ENCODE measurements at places on chromosomes 4 and X. TPM values are rescaled to one million over a fixed set of nuclear protein-coding genes. Genes with fewer than 3 reads are reported as not detected.

GRCh38 chr4:84973856-84974255 is 7.4 kb upstream of the WDFY3 start:
- no peak for DNase-seq

DNA sequence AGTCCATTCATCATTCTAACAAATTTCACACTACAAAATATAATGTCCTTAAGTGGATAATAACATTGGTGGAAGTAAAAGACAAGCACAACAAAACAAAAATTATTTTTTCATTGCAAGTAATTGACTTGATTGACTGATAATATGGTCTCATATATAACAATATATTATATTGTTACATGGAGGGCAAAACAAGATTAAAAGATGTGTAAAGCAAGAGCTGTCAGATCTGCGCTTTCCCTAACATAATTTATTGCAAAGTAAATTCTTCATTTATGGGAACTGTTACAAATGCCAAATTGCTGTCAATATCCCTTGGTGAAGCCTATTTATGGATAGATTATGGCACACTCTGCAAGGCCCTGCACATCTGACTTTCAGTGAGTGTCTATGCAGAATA is 233.6 kb downstream of the PCDH7 start:
- no peak for DNase-seq

Gene GPRIN3
- 1.4 TPM for polyA plus RNA-seq

- DNase-seq, result no peak
Observed at GRCh38 chrX:101040197-101040596, 11.7 kb downstream of the TRMT2B start.

- DNase-seq, result no peak
Observed at GRCh38 chrX:42485601-42486000, 292.4 kb downstream of the PPP1R2C start.

- DNase-seq, result no peak
Observed at GRCh38 chr4:26490111-26490959, at the start of gene CCKAR. Gene CCKAR, minus strand, starts transcription at chr4:26490484. Its CDS starts 217 bp downstream, at chr4:26490267.

DNA sequence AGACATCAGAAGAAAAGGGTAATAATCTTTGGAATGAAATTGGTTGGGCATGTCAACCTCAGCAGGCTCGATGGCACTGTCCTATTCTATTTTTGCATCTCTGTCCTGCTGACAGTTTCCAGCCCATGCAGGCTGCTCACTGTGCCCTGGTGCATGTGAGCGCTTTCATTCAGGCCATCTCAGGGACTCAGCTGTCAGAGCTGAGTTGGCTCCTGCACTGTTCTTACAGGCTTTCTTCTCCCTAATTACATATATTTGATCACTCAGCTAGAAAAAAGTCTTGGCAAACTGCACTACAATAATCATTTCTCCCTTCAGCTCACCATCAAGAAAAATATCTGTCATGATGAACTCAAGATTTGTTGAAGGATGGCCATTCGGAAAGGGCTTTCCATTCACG is 84.7 kb downstream of the RASL11B start:
- no peak for DNase-seq

Gene FGF13
- 1.6 TPM for polyA plus RNA-seq

- no peak for DNase-seq
Observed at GRCh38 chr4:173521467-173522159, 8.4 kb downstream of the HAND2 start.

DNA sequence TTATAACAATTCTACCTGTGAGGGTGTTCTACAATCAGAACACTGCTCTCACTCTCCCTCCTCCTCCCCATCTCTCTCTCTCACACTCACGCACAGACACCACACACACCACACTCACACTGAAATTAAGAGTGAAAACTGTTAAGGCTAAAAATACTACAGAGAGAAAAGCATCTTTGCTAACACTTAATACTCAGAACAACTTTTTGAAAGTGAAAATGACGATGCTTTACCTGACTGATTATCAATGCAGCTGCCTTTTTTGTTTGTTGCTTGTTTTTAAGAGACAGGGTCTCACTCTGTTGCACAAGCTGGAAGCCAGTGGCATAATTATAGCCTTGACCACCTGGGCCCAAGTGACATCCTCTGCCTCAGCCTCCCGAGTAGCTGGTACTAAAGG is 222.4 kb downstream of the APBB2 start:
- no peak for DNase-seq

Gene RRH
- not detected for polyA plus RNA-seq

Gene MEPE
- polyA plus RNA-seq, result not detected

- DNase-seq, result no peak
Observed at GRCh38 chr4:119297795-119298194, 24.1 kb downstream of the FABP2 start.

Gene MAGEA11
- polyA plus RNA-seq, result not detected

DNA sequence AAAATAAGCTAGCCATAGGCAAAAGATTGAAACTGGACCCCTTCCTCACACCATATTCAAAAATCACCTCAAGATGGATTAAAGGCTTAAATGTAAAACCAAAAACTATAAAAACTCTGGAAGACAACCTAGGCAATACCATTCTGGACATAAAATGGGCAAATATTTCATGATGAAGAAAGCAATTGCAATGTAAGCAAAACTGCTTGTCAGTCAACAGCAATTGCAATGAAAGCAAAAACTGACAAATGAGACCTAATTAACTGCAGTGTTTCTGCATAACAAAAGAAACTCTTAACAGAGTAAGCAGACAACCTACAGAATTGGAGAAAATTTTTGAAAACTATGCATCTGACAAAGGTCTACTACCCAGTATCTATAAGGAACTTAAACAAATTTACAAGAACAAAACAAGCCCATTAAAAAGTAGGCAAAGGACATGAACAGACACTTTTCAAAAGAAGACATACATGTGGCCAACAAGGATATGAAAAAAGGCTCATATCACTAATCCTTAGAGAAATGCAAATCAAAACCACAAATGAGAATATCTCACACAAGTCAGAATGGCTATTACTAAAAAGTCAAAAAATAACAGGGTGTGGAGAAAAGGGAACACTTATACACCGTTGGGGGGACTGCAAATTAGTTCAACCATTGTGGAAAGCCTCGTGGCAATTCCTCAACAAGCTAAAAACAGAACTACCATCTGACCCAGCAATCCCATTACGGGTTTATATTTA is 46.7 kb downstream of the CFAP299 start:
- no peak for DNase-seq

GRCh38 chrX:23871905-23872546 is 35.7 kb downstream of the APOO start:
- DNase-seq, result no peak

Gene NR3C2
- polyA plus RNA-seq, result 8.4 TPM

DNA sequence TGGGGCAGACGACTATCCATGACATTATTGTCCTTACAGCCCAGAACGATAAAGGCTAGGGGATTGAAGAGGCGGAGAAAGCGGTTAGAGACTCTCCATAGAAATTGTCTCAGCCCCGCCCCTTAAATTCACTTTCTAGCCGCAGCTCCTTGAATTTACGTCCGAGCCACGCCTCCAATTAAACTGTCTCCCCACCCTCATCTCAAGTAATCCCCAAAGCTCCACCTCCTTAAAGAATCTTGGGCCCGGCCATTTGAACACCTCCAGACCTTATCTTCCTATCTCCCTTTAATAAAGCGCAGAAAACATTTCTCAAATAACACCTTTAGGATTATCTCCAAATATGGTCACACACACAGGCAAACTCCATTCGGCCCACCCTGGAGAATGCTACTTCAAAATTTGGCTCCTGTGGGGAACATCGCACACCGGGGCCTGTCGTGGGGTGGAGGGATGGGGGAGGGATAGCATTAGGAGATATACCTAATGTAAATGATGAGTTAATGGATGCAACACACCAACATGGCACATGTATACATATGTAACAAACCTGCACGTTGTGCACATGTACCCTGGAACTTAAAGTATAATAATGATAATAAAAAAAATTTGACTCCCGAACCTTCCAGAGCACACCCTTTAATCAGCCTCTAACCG is 7.2 kb upstream of the MAGIX start:
- peak; percentile 52 for DNase-seq

Gene DMD
- 3.5 TPM for polyA plus RNA-seq

Gene TCEAL5
- not detected for polyA plus RNA-seq

Gene PLXNB3
- polyA plus RNA-seq, result not detected

Gene HAND2
- polyA plus RNA-seq, result not detected

GRCh38 chrX:53223068-53223693 is 1.8 kb downstream of the KDM5C start:
- no peak for DNase-seq

Gene TMPRSS11F
- not detected for polyA plus RNA-seq

GRCh38 chrX:701673-702072 is 71.1 kb downstream of the SHOX start:
- DNase-seq, result no peak

Gene ANXA3
- 17.5 TPM for polyA plus RNA-seq
